ENCODE measurements at places on chromosomes 11 and 22.

- no peak for DNase-seq
Measured at GRCh38 chr11:130653838-130654636, 205.6 kb downstream of the ADAMTS15 start.

GRCh38 chr11:73330569-73331093, 22.6 kb downstream of the ARHGEF17 start:
- no peak for DNase-seq

GRCh38 chr11:101582236-101582988, 1.4 kb downstream of the TRPC6 start:
- no peak for DNase-seq

DNA sequence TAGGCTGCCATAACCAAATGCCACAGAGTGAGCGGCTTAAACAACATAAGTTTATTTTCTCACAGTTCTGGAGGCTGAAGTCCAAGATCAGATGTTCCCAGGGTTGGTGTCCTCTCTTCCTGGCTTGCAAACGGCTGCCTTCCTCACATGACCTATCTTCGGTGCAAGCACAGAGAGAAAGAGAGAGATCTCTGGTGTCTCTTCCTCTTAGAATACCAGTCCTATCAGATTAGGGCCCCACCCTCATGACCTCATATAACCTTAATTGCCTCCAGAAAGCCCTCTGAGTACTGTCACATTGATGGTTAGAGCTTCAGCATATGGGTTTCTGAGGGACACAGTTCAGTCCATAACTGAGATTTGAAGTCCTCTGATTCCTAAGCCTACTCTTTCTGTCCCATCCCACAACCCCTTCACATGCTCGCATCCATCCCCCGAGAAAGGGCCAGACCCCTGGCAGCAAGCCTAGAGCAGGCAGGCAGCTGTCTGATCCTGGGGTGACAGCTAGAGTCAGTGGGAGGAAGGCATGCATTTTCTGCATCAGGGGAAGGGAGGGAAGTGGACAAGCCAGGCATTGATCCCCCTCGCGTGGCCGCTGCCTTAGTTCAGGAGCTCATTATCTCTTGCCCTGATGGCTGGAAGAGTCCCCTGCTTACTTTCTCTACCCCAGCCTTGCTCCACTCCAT, 114.1 kb downstream of the FAR1 start:
- DNase-seq = no peak

DNA sequence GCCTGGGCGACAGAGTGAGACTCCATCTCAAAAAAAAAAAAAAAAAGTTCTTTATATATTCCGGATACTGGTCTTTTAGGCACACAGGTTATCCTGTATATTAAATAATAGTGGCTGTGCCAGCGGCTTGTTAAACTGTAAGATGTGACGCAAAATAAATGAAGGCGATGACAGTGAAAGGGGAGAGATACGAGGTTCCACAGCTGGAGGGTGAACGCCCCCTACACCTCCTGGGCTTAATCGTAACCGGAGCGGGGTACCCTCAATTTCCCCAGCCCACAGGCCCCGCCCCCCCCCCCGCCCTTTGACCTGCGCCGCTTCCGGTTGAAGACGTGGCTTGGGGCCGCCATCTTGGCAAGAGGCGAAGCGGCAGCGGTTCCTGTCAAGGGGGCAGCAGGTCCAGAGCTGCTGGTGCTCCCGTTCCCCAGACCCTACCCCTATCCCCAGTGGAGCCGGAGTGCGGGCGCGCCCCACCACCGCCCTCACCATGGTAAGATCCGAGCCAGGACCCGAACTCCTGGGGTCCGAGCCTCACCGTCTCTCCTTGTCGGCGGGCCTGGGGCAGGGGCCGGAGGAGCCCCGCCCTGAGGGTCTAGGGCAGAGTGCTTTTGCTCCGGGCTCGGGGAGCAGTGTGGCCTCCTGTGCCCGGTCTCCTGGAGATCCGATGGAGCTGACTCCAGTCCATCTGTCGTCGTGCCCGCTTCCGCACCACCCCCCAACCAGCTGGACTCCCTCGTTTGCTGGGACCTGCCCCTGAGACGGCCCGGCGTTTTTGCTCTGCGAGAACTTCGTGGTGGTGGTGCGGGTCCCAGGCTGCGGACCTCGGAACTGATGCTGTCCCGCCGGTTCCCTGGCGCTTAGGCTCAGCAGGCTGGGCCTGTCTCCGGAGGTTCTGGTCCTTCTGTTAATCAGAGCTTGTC, at the start of gene ARCN1:
Gene ARCN1 (plus strand): TSS at position 349 of the 920 bp plus-strand sequence. CDS start 139 bp downstream, at position 488.
- DNase-seq = peak; percentile 76

- DNase-seq = no peak
Measured at GRCh38 chr11:116072133-116072532, 567.9 kb upstream of the CADM1 start.

DNA sequence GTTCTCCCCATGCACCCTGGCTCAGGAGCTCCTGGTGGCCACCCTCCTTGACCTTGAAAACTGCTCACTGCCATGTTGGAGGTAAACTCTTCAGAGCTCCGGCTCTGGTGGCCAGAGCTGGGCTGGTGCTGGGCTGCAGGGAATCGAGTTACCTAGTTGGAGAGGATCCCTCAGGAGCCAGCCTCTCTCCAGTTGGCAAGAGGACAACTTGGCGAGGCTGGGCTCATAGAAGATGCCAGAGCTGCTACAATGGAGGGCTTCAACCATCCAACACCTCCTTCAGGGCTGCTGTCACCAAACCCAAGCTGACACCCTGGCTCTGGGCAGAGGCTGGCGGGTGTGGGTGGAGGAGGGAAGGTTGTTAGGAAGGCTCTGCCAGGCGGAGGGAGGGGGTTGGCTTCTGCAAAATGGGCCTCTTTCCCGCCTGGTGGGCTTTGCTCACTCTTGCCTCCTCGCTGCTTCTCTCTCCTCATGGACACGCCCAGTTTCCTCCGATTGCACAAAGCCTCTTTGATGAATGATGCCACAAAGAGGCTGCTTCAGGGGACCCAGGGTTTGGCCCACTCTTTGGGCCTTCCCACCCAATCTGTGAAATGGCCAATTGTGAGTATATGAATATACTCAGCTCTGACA, 53.1 kb downstream of the THAP12 start:
- no peak for DNase-seq

GRCh38 chr11:9142732-9143131, 51.3 kb upstream of the SCUBE2 start:
- no peak for DNase-seq

GRCh38 chr11:24391167-24391566, 105.7 kb upstream of the LUZP2 start:
- peak; percentile 1 for DNase-seq

GRCh38 chr22:49448526-49448925, 379.1 kb downstream of the BRD1 start:
- DNase-seq = no peak

- DNase-seq = no peak
Measured at GRCh38 chr22:49995041-49995360, 17.6 kb downstream of the IL17REL start.

- no peak for DNase-seq
Measured at GRCh38 chr22:42317008-42317407, 46.6 kb upstream of the TCF20 start.

DNA sequence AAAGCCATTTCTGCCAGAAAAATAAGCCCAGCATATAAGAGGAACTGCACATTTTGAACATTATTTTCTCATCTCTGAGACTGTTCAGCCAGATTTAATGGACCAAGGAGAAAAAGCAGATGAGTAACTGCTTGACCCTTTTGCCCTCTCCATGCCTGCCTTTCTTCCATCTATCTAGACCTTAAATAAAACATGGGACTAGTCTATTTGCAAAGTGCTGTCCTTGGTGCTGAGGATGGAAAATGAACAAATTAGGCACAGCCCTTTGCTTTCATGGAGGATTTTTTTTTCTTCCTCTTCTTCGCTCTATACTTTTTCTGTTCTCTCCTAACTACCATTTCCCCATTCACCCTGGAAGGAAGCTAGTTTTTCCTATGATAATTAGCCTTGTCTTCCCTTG, 361.3 kb downstream of the GRM5 start:
- DNase-seq = no peak

- DNase-seq = no peak
Measured at GRCh38 chr11:78857688-78858087, 283.0 kb upstream of the NARS2 start.

- DNase-seq = no peak
Measured at GRCh38 chr22:41532908-41533825, 11.1 kb downstream of the POLR3H start.

GRCh38 chr22:17569971-17570511, 6.7 kb downstream of the SLC25A18 start:
- DNase-seq = no peak

GRCh38 chr22:41332217-41332939, 31.1 kb downstream of the ZC3H7B start:
- no peak for DNase-seq

GRCh38 chr11:120702656-120703055, 191.1 kb downstream of the GRIK4 start:
- no peak for DNase-seq

GRCh38 chr11:113572136-113572735, 97.0 kb upstream of the DRD2 start:
- DNase-seq = no peak

DNA sequence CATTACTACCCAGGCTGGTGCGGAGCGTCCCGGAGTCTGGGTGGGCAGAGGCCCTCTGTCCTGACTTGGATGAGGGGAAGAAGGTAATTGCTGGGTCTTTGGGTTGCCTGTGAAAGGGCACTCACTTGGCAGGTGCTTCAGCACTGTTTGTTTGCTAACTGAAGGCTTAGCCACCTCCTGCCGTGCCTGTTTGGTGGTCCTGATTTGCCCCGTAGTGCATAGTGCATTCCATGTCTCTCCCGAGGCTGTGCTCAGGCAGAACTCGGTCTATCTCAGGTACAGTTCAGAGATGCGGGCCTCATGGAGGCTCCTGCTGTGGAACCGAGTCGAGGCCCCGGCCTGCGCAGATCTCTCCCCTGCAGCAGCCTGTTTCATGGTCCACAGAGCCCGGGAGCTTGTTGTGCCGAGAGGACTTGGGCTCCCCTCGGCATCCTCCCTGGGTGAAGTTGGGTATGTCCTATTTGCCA, 146.2 kb downstream of the TBC1D22A start:
- DNase-seq = no peak

- no peak for DNase-seq
Measured at GRCh38 chr22:21455334-21456089, 11.7 kb upstream of the TMEM191C start.

Data from HL-60 (cell line).